Thymus (tissue), 14 donors: ENCODE measurements at places on chromosomes 1 and 21. TPM values are rescaled to one million over a fixed set of nuclear protein-coding genes. Genes with fewer than 3 reads are reported as not detected.

MAGOH gene
- 134 TPM for polyA plus RNA-seq

ADGRL2 gene
- polyA plus RNA-seq = 18.9 TPM

DNA sequence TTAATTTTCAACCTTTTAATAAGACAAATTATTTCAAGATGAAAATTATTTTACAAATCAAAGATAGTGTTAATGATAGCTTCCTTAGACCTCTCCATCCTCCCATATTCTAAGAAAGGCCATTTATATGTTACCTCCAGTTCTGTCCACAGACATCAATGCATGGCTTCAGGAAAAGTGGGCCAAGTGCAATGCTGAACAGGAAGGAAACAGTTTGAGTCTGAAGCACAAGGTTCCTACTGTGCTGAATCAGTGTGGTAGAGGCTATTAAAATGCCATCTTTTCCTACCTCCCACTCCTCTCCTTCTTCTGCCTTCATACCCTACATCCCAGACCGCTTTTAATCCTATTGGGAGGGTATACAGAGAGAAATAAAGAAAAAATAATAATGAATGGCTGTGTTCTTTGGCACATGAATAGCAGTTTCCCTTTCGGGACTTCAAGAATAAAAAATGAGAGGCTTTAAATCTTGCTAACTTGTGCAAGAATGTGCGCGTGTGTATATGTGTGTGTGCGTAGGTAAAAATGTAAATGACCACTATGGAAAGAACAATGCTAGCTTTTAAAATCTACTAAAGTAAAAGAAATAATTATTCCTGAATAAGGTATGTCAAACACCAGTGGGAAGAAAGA is 62.6 kb upstream of the C1orf105 start:
- H3K27me3 ChIP-seq = no peaks in the 10 kb centered on the region
- no peak for DNase-seq
- H3K36me3 ChIP-seq = no peaks in the 10 kb centered on the region
- H3K4me3 ChIP-seq = no peak overlapping the region
- no peaks in the 10 kb centered on the region for H3K4me1 ChIP-seq
- peak overlapping the region; percentile 73 for H3K27ac ChIP-seq

DNA sequence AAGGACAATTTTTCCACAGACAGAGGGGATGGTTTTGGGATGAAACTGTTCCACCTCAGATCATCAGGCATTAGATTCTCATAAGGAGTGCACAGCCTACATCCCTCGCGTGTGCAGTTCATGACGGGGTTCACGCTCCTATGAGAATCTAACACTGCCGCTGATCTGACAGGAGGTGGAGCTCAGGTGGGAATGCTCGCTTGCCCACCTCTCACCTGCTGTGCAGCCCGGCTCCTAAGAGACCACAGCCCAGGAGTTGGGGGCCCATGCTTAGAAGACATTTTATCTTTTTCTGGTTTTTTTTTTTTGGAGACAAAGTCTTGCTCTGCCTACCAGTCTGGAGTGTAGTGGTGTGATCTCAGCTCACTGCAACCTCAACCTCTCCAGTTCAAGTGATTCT is 16.0 kb downstream of the GNB1 start:
- H3K27ac ChIP-seq = no peak overlapping the region
- no peak overlapping the region for H3K4me3 ChIP-seq

GRCh38 chr1:2983319-2983705 is 38.0 kb upstream of the ACTRT2 start:
- no peaks in the 10 kb centered on the region for H3K4me1 ChIP-seq
- no peaks in the 10 kb centered on the region for H3K27me3 ChIP-seq
- H3K4me3 ChIP-seq = no peak overlapping the region
- H3K36me3 ChIP-seq = no peaks in the 10 kb centered on the region
